Mesenchymal stem cell (in vitro differentiated cells and primary cell): ENCODE measurements at places on chromosomes 1 and 21.

DNA sequence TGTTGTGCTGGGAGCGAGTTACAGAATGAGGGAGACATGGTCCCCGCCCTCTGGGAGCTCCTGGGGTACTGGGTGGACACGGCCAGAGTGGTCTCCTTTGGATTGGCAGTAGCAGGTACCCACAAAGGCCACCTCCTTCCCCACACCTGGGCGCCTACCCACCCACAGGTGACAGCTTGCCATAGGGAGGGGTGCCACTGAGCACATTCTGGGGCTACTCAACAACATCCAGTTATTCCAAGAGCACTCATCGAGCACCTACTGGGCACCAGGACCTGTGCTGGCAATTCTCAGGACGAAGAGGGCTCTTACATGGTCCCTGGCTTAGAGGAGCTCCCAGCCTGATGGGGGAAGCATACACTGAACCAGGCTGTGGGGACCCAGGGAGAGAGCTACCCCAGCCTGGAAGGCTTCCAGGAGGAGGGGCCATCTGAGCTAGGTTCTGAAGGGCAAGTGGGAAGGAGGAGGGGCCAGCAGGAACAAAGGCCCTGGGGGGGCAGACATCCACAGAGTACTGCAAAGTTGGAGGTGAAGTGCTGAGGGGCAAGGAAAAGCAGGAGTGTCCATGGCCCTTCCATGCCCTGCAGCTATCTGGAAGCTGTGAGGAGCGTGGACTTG lies 22.0 kb downstream of the MRPL37 start:
- DNase-seq = no peak

DNA sequence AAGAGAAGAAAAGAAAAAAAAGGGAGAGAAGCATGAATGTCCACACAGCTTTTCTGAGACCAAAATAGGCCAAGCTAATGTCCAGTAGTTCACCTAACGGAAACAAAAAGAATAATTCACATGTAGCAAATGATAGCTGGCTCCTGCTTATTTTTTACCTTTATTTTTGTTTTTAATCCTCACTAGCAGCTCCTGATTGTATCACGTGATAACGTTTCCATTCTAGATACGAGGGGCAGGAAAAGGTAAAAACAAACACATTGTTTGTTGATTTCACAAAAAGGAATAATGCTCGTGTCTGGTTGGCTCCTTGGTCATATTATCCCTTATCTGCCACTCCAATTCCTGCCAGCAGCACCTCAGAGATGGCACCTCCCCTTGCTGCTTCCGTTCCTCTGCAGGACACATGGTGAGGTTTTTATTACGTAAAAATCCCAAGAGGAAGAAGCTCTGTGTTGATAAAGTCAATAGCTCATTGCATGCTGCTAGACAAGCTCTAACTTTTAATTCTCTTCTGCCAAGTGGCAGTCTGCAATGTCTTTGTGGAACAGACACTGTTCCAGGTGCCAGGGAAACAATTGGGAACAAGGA lies 201.7 kb downstream of the CRB1 start:
- DNase-seq = no peak

GRCh38 chr1:14677292-14677971 lies 78.9 kb downstream of the KAZN start:
- DNase-seq = no peak

- no peak for DNase-seq
Observed at GRCh38 chr1:57232500-57232899, 191.4 kb downstream of the DAB1 start.

GRCh38 chr1:98898940-98899339 lies 105.7 kb downstream of the PLPPR5 start:
- no peak for DNase-seq

GRCh38 chr1:208270651-208271141 lies 26.5 kb upstream of the PLXNA2 start:
- DNase-seq = no peak

DNA sequence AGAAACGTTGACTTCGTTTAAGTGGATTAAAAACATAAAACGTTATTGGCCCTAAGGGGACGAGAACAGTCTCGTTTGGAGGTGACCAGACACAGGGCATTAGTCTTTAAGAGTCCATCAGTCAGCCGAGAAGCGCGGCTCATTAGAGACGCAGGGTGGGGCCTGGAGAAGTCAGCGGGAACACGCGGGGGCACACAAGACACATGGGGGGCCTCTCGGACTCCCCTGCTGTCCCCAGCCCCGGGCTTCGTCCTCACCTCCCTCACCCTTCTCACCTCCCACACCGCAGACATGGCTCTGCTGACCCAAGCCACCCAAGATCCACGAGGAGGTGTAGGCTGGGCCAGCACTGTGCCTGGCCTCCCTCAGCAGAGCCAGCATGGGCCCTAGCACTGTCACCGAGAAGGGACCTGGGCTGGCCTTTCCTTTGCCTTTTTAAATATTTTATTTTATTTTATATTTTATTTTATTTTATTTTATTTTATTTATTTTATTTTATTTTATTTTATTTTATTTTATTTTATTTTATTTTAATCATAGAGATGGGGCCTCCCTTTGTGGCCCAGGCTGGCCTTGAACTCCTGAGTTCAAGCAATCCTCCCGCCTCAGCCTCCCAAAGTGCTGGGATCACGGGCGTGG lies 48.9 kb downstream of the MORN1 start:
- no peak for DNase-seq

- DNase-seq = no peak
Observed at GRCh38 chr21:36851121-36851520, 115.3 kb downstream of the HLCS start.

DNA sequence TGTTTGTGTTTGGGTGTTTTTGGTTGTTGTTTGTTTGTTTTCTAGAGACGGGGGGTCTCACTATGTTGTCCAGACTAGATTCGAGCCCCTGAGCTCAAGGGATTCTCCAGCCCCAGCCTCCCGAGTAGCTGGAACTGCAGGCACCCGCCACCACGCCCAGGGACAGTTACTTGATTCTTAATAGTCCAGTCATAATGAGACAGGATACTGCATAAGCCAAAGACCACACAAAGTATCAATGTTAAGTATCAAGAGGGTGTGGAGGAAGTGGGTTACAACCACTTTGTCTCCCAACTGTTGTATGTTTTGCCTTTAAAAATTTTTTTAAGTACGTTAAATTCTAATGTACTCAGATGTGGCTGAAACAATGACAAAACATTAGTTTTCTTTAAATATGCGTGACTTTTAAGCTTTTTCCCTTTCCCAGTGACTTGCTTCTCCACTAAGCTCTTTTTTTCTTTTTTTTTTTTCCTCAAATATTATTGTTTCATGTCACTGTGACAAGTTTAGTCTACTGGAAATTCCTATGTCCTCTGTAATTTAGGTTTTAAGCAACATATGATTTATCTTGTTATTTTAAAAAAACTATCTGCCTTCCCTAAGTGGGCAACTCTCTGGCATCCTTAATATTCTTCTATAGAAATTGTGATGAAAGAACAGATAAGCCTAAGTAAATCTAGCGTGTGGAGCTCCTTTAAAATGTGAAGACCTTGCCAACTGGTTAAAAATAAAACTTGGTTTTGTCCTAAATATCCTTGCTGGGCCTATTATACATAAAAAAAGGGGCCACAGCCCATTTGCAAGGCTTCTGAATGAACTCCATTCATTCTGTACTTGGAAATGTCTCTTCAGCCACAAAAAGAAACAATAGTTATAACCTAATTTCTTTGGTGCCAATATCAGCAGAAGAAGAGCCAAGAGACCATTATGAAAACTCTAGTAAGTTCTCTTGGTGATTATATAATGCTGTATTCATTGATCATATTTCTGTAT lies 56.2 kb upstream of the DPH5 start:
- DNase-seq = no peak

DNA sequence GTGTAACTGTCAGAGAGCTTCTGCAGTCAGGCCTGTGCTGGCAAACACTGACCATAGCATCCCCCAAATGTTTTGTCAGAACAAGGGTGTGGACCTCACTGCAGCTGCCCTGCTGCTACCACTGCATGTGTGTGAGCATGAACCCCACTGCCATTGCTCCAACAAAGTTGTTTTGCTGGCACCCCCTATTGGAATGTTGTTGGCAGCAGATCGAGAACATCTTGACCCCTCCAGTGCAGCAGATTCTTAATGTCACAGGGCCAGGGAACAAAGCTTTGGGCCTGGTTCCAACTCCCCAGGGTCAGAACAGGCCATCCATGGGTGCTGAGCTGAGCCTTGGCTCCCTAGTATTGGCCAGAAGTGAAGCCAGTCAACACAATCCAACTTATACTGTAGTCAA lies 1537.4 kb downstream of the NCAM2 start:
- DNase-seq = no peak
